Stimulated activated CD4-positive, alpha-beta T cell treated with anti-CD3 and anti-CD28 coated beads, Interleukin-15, amount 100 ng/mL, for 48 hours (primary cell): ENCODE measurements at places on chromosomes 16 and 17.

GRCh38 chr17:7213895-7214299, 5.7 kb downstream of the DLG4 start:
- DNase-seq: no peak

- no peak for DNase-seq
Measured at GRCh38 chr16:15648135-15648730, 1.8 kb upstream of the NDE1 start.

GRCh38 chr17:76263896-76264295, 1.3 kb upstream of the UBALD2 start:
- no peak for DNase-seq

- no peak for DNase-seq
Measured at GRCh38 chr17:75692976-75693375, 25.8 kb downstream of the SAP30BP start.

DNA sequence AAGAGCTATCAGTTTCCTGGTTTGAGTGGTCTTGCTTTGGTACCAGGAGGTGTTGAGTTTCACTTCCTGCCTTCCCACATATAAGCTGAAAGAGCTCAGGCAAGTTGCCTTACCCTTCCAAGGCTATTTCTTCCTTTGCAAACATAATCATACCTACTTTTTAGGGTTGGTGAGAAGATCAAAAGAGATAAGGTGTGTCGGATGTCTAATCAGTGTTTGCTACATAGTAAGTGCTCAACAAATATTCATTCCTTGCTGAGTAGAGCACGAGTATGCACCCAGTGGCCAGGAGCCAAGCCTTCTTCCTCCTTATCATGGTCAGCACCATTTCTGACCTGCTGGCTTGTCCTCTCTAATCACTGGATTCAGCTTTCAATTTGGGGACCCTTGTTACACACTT, 12.7 kb upstream of the TMEM98 start:
- no peak for DNase-seq

DNA sequence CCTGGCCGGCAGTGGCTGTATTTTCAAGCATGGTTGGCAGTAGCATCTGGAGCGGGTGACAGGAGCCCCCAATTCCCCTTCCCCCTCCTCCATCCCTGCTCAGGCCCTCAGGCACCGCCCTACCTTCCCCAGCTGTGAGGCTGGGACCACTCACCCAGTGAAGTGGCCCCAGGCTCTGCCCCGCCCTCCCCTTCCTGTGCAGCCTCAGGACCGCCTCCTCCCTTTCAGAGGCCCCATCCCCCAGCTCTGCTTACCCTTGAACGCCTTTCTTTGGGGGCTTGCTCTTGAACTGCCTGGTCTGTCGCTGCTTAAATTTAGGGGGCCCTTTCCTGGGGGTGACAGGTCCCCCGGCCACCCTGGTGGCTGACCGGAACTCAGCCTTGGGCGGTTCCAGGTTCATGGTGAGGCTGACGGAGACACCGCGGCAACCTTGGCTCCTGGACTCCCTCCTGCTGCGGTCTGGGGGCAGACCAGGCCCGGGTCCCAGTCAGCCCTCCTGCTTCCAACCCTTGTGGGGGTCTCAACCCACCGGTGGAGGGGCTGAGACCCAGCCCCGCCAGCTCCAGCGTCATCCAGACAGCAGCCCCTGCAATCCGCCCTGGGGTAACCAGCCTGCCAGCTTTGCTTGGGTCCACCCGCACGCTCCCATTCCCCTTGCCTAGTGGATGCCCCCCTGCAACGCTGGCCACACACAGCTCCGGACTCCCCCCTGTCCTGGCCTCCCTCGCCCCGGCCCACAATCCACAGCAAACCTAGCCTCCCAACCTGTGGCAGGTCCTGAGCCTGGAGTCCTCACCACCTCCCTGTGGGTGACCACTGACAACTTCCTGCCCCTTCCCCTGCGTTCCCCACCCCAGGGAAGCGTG, 3.2 kb downstream of the PDE6G start:
- no peak for DNase-seq

- no peak for DNase-seq
Measured at GRCh38 chr16:28058839-28059589, 4.5 kb downstream of the GSG1L start.

DNA sequence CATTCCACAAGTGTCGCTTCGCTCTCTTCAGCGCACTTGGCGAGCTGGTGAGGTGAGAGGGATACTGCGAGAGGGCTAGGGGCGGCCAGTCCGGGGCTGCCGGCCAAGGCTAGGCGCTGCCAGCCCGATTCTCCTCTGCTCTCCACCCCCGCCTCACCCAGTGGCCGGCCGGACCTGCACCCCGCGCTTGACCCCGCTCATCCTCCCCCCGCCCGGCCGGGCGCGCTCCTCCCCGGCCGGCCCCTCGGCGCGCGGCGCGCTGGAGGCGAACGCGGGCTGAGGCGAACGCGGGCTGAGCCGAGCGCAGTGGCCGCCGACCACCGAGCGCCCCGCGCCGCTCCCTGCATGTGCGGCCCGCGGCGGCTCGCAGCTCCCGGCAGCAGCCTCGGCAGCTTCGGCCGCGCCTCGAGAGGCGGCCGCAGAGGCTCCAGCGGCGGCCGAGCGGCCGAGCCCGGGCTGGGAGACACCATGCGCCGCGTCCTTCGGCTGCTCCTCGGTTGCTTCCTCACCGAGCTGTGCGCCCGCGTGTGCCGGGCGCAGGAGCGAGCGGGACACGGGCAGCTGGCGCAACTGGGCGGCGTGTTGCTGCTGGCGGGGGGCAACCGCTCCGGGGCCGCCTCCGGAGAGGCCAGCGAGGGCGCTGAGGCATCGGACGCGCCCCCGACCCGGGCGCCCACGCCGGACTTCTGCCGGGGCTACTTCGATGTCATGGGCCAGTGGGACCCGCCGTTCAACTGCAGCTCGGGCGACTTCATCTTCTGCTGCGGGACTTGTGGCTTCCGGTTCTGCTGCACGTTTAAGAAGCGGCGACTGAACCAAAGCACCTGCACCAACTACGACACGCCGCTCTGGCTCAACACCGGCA, at the start of gene SHISA9:
SHISA9 (plus strand) TSS at position 2 of the 865 bp plus-strand sequence.
- DNase-seq: no peak

DNA sequence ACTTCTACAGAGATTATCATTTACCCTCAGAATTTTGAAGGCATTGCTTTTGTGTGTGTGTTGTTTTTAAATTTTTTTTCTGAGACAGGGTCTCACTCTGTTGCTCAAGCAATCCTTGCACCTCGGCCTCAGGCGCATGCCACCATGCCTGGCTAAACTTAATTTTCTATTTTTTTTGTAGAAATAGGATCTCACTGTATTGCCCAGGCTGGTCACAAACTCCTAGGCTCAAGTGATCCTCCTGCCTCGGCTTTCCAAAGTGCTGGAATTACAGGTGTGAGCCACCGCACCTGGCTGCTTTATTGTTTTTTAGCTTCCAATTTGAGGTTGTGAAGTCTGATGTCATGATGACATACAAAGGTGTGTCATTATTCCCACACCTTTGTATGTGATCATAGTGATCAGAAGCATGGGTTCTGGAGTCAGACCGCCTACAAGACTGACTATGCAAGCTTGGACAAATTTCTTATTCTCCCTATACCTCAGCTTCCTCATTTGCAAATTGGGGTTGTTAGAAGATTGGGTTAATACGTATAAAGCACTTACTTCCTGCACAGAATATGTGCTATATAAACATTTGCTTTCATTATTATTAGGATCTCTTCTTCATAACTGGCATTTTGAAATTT, 5.8 kb downstream of the SEPHS2 start:
- no peak for DNase-seq

GRCh38 chr17:16247586-16247984, 30.6 kb downstream of the PIGL start:
- no peak for DNase-seq

- DNase-seq: no peak
Measured at GRCh38 chr17:6571452-6571781, 15.1 kb upstream of the PITPNM3 start.

DNA sequence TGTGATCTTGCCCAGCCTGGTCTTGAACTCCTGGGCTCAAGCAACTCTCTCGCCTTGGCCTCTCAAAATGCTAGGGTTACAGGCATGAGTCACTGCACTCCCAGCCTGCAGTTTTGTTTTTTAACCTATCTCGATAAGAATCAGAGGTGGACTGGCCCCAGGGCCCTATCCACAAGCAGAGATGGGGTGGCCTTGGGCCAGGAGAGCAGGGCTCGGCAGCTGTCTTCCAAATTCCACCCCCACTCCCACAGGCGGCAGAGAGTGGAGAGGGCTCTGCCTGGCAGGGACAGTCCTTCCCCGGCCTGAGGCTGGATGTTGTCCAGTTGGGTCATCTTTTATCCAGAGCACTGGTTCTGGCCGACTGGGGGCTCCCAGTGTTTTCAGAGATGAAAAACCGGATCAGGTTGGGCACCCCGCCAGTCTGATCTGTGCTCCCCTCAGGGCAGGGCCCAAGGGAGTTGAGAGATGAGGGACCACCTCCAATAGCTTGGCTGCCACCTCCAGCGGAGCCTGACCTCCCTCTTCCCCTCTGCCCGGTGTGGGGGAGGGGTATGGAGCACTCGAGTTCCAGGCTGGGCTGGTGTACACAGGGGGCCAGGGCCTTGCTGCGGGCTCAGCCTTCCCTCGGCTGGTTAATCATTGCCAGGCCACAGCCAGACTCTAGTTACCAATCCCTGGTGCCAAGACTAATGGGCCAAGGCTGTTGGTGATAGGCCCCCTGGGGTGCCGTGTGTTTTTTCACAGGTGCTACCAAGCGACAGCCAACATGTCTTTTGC, 30.3 kb upstream of the MYO15B start:
- no peak for DNase-seq

GRCh38 chr17:6575596-6575988, 19.2 kb upstream of the PITPNM3 start:
- DNase-seq: no peak

DNA sequence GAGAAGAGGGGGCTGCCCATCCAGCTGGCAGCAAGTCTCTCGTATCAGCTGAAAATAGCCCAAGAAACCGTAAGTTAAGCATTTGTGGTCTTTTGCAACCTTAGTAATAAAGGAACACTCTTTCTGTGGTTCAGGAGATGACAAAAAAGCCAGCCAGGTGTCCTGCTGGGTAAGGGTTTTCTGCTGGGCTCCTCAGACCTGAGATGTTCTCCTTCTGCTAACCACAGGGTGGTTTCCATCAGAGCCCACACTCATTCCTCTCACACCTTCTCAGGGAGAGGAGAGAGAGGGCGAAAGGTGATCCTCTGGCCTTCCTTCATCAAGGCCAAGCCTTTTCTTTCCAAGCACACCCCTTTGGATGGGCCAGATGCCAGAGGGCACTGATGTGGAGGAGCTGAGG, 70.7 kb downstream of the TEX14 start:
- no peak for DNase-seq

DNA sequence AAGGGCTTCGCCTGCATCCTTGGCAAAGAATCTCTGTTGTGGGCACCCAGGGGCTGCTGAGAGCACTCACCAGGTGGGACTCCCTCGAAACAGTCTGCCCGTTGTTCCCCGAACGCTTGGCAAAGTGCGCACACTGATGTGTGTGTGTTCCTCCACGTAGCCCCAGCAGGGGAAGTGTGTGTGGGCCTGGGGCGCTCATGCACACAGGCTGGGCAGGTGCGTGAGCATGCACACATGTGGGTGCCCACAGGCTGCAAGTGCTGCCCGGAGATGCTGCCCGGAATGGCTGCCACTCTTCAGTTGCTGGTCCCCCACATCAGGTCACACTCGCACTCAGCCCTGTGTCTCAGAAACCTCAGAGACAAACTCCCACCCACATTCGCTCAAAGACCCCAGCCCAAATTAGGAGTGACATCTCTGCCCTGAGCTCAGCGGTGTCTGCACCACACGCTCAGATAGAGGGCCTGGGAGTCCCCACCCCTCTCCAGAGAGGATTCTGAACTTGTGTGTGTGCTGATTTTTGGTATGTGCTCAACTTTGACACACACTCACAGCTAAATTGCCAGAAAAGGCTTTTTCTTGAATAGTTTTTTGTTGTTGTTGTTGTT, 119.4 kb downstream of the MGAT5B start:
- no peak for DNase-seq

DNA sequence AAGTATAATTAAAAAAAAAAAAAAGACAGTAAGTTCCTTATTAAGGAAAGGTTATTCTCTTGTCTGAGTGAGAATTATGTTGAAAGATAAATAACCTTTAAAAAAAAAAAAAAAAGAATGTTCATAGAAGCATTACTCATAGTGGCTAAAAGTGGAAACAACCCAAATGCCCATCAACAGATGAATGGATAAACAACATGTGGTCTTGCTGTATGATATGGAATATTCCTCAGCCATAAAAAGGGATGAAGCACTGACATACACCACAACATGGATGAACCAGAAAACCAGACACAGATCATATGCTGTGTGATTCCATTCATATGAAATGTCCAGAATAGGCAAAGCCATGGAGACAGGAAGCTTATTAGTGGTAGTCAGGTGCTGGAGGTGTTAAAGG, 9.2 kb upstream of the CCNF start:
- DNase-seq: no peak

DNA sequence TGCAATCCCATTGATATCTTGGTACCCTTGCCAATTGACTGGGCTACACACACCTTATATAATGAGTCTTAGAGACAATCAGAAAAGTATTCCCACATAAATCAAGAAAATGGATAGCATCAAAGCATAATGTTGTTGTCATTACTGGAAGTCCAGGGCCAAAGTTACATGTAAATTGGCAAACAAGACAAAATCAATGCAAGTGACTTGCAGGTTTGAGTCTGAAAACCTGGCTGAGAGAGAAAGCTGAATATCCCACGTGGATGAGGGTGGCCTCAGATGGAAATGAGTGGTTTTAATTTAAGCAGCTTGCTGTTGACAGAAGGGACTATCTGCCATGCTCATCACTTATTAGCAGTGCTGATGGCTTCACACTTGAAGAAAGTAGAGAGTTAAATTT, 324.0 kb upstream of the MON1B start:
- no peak for DNase-seq

DNA sequence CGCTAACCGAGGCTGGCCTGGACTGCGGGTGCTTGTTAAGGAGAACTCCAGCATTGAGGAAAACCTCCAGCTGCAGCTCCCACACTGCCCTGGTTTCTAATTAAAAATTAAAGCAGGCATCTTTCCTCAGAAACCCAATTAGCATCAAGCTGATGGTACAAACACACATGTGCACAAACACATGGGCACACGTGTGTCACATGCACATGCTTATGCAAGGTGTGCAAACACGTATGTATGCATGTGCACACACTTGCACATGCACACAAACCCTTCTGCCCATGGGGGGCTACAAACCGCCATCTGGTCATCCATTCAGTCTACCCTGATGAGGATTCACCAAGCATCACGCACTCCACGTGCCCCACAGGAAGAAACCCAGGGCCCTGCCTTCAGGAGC, 182.5 kb downstream of the ZNF423 start:
- no peak for DNase-seq

- no peak for DNase-seq
Measured at GRCh38 chr17:17533901-17534441, 37.8 kb upstream of the RASD1 start.

DNA sequence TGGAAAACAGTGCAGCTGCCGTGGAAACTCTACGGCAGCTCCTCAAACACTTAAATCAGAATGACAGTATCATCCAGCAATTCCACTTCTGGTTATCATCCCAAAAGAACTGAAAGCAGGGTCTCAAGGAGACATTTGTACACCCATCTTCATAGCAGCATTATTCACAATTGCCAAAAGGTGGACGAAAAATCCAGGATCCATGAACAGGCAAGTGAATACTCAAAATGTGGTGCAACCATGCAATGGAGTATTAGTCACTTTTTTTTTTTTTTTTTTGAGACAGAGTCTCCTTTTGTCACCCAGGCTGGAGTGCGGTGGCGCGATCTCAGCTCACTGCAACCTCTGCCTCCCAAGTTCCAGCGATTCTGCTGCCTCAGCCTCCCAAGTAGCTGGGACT, 10.6 kb upstream of the AATK start:
- no peak for DNase-seq
